ENCODE measurements at places on chromosomes 7 and 10. TPM values are rescaled to one million over a fixed set of nuclear protein-coding genes. Genes with fewer than 3 reads are reported as not detected.

MYL7 gene
- 2.9 TPM for polyA plus RNA-seq

MEOX2 gene
- polyA plus RNA-seq = not detected

CCZ1 gene
- polyA plus RNA-seq = 58.1 TPM

ARHGAP21 gene
- polyA plus RNA-seq = 76.0 TPM

PLCE1 gene
- polyA plus RNA-seq = 0.01 TPM

CPED1 gene
- polyA plus RNA-seq = 0.72 TPM

UCN3 gene
- polyA plus RNA-seq = not detected

PLXNA4 gene
- polyA plus RNA-seq = 0.09 TPM

- no peak for DNase-seq
Measured at GRCh38 chr7:105336009-105336408, 52.7 kb downstream of the SRPK2 start.

DNA sequence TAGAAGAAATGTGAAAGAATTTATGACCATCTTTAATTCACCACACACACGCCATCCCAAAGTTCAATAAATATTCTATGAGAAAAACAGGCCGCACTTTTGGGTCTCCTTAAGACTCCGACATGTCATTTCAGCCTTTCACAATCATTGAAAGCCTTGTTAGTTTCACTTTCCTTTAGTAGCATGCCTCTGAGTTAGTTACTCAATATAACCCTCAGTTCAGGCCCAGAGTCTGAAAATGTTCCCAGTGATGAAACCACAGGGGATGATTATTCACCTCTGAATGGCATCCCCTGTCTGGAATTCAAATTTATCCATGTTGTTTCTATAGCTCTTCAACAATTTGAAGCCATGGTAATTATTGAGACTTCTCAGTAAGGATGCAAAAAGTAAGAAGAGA is 278.1 kb upstream of the NRP1 start:
- DNase-seq = no peak

GRCh38 chr10:33211106-33211878 is 123.2 kb downstream of the NRP1 start:
- no peak for DNase-seq

DNA sequence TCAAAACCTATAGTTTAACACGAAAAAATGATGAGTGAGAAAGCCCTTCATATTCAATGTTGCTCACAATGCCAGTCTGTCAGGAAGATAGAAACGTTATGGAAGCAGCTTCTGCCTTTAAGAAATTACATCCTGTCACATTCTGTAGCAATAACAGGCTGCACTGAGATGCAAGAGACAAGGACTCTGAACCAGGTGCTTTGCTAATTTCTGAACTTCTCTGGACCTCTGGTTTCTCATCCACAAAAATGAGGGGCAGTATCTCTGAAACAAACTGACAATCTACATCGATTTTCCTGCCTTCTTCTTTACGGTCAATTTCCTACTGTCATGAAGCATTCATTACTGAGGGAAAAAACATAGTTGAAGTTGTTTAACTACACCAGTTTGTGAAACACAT is 234.0 kb downstream of the SNX13 start:
- no peak for DNase-seq

DNA sequence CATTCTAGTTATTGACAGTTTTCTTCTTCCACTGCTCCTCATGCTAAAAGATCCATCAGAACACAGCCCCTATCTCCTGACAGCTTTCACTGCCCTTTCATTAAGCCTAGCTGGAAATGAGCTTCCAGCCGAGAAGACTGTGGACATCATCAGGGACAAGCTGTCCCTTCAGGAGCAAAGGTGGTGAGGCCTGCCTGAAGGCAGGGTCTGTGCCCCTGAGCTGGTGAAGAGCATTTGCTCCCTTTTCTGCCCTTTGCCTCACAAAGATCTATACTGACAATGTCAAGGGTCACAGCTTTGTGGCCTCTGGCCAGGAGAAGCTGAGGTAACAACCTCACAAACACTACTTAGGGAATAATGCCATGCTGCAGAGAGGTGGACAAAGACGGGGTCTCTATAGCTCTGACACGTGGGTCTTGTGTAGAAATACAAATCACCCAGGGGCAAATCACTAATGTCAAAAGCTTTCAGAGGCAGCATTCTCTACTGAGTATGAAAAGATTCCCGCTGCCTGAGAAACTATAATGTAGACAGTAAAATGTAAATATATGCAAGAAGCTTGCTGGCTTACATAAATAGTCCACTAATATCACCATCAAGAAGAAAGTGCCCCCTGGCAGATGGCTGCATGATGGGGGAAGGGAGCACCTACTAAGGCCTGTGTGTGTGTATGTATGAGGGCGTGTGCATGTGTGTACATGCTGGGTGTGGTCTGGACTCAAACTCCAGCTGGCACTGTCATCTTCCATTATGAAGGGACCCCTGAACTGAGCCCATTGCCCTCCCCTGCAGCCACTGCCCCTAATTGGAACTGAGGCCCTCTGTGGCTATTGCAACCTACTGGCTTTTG is 55.8 kb downstream of the HBP1 start:
- no peak for DNase-seq

GRCh38 chr7:22872096-22872807 is 49.6 kb upstream of the TOMM7 start:
- DNase-seq = no peak

- no peak for DNase-seq
Measured at GRCh38 chr7:131605280-131605878, 49.0 kb upstream of the PODXL start.

GRCh38 chr10:103942866-103943265 is 24.1 kb upstream of the SLK start:
- no peak for DNase-seq

DNA sequence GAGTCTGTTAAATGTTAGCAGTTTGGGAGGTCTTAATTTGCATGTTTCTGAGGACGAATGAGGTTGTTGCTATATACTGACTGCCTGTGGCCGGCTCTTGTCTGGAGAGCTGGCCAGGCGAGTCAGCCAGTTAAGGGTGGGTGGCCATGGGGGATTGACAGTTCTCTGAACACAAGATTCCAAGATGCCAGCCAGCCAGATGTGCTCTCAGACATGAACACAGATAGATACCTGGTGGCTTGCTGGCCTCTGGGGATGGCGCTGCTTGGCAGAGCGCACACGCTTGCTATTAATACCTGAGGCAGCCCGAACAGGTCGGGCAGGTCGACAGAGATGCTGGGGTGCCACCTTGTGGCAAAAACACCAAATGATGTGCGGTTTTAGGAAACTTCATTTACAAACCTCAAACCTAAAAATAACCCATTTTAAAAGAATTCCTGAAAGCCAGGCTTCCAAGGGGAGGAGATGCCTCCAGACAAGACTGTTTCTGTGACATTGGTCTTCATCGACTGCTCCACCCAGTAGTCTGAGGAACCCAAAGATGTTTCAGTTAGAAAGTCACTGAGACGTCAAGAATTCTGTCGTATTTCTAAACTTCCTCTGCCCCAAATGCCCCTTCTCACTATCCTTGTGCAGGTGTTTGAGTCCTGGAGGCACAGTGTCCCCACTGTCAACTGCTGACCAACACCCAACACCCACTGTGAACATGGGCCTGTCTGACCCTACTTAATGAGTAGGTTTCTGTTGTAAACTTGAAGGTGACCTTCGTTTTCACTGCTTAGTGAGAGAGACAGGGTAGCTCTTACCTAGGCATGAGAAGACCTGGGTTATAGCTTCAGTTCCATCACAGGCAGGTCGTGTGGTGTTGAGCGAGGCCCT is 123.4 kb downstream of the NT5C2 start:
- DNase-seq = peak; percentile 28

DNA sequence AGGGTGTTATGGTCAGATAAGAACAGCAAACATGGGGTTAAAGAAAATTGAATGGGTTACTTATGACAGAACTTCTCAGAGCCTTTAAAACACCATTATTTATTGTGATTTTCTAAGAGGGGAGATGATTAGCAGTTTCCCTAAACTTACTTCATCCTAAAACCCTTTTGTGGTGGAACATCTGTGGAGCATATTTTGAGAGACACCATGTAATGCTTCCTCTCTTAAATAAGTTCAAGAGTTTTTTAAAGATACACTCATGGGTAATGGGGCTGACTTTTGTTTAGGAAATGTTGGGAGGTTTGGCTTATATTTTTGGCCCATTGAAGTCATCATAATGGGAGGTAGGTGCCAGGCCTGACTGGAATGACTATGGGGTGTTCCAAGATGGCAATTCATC is 8.4 kb upstream of the PDCD4 start:
- DNase-seq = no peak

DNA sequence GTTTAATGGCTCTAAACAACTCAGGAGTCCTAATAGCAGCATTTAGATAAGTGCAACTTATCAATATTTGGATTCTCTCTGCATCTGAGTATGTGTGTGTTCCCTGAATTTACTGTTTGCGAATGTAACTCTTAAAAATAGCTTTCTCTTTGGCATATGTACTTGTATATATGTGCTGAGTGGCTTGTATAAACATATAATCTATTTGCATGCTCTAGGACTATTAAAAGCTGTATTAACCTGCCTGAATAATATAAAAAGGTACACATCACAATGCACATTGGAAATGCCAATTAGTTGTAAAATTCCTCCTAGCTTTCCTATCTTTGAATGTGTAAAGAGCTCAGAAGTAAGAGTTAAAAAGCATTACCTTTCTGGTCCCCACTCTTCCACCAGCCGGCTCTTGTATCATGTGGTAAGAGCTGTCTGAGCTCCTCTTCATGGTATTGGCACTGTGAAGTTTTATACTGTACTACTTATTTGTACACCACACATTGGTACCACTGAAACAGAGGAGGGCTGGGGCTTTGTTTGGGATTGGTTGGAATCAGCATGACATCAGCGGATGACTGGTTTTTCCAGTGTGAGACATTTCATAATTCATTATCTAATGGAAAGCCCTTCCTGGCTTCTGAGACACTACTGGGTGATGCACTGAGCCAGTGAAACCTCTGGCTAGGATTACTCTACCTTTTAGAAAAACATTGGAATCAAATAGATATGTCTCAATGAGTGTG is at the start of gene INHBA:
INHBA (minus strand) TSS at position 456 of the 737 bp plus-strand sequence. CDS start 2,716 bp downstream, outside the sequence.
- peak; percentile 86 for DNase-seq

DNA sequence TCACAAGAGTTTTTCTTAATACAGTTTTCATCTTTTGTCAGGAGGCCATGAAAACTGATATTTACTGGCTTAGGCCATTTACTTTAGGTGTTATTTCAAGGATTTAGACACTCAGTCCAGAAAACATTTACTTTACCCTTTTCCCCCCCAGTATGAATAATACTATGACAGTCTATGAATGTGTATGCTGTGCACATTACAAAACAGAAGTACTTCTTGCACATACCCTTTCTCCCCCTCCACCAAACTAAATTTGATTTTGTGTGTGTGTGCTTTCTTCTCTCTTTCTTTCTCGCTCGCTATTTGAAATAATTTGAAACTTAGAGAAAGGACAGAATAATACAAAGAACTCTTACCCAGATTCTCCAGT is 41.3 kb downstream of the RBM33 start:
- no peak for DNase-seq

DNA sequence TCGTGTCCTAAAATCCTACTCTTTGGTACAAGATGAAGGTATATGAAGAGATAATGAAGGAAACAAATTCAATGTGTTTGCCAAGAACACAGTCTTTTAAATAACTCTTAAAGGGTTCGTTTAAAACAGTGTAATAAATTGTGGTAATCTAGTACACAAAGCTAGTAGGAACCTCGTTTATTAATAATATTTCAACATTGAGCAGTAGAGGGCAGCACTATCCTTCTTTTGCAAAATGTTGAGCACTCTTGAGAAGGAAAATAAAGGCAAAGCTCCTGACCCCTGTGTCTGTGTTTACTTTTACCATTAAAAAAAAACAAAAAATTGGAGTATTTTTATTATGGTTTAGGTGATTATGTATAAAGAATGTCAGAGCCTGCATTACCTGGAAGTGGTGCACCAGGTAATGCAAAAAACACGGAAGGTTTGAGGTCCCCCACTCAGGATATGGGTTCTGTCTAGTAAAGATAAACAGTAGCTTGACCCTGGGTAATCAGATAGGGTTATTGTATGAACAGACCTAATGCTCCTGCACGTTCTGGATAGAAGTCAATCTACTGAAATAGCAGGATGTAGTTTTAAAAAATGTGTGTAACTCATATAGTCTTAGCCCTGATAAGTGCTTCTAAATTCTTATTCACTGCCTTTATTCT is 5.7 kb upstream of the GOT1 start:
- DNase-seq = no peak

GRCh38 chr10:52245547-52245946 is 68.5 kb upstream of the DKK1 start:
- no peak for DNase-seq

DNA sequence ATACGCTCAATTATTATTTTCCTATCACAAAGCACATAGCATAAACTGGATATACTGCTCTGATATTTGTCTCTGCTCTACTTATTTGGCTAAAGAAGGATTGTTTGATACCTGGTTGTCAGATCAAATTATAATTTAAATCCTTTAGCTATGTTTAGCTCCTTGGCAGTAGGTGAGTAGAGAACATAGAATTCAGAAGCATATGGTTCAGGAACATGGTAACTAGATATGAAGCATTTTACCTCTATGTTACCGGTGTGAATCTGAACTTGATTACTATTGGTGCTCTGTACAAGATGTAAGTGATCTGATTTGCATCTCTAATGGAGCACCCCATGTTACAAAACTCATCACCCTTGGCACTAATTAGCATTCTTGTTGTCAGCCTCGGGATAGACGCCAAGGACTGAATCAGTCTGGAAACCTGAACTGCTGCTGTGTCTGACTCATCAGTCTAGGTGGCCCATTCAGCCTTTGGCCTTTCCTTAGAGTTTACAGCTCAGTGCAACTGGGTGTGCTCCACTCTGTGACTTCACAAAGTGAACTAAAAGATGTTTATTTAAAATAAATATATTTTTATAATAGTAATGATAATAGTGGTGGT is 12.3 kb upstream of the MYPN start:
- DNase-seq = peak; percentile 95

- no peak for DNase-seq
Measured at GRCh38 chr10:19918794-19919193, 102.6 kb downstream of the PLXDC2 start.

GRCh38 chr10:93096901-93097300 is 23.2 kb downstream of the CYP26A1 start:
- no peak for DNase-seq

GRCh38 chr10:14560791-14561765 is 213.6 kb downstream of the FAM107B start:
- no peak for DNase-seq

DNA sequence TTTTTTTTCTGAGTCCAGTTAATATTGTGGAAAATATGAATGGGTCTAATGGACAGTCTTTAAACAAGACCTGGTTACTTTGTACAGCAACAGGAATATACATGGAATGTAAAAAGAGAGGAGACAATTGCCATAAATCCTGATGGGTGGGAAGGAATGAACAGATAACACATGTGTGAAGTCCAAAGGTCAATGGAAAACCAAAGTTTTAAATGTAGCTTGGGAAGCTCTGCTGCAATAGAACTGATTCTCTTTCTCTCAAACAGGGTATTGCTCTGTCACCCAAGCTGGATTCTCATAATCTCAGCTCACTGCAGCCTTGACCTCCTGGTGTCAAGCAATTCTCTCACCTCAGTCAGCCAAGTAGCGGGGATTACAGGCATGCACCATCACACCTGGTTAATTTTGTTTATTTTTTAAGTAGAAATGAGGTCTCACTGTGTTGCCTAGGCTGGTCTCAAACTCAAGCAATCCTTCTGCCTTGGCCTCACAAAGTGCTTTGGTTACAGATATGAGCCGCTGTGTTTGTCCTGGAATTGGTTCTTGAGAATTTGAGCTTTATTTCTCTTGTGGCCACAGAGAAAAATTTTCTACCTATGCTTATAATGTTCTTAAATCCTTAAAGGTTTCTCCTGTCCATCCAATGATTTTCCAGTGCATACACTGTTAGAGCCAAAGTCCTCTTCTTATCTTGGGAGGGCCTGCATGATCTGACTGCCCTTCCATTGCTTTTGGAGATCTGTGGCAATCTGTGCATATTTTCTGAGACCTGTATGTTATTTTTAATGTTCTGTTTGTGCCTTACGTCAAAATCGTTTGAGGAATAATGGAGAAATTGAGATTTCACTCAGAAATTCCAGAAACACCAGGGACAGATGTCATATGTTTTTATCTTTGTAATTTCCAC is 30.7 kb upstream of the ZNF92 start:
- no peak for DNase-seq

All from keratinocyte (primary cell).